ENCODE measurements at places on chromosomes 2 and 18.

GRCh38 chr2:142119347-142119746 lies 11.5 kb downstream of the LRP1B start:
- DNase-seq: no peak

- no peak for DNase-seq
Measured at GRCh38 chr18:62558015-62558663, 35.3 kb downstream of the ZCCHC2 start.

- no peak for DNase-seq
Measured at GRCh38 chr2:17515652-17516051, 2.6 kb downstream of the RAD51AP2 start.

DNA sequence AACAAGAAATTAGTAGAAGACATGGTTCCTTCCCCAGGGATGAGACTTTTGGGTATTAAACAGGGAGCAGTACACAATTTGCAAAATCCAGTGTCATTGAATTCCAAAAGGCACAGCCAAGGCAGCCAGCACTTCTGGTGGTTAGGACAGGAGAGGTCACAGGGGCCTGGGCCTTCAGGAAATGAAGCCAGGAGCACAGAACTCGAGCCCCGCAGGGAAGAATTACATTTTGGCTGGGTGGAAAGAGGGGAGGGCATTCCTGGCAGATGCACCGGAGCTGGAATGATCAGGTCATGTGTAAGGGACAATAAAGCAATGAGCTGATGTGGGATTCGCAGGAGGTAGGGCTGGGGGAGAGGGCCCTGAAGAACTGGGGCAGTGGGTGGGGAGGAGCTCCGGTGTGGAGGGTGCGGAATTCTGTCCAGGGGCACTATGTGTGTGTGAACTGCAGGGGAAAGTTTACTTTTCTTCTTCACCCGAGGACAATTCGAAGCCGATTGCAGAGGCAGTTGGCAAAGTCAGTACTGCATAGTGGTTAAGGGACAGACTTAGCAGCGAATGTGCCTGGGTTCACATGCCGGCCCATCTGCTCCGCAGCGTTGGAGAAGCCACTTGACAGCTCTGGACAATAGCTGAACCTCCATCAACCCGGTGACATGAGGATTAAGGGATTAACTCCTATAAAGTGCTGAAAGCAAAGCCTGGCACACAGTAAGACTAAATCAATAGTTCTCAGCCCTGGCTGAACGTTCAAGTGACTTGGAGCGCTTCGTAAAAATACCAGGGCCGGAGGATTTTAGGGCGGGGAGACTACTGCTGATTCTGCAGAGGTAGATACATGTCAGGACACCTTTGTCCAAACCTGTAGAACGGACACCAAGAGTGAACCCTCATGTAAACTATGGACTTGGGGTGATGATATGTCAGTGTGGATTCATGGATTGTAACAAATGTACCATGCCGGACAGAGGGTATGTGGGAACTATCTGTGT lies 36.4 kb downstream of the ALPK2 start:
- no peak for DNase-seq

DNA sequence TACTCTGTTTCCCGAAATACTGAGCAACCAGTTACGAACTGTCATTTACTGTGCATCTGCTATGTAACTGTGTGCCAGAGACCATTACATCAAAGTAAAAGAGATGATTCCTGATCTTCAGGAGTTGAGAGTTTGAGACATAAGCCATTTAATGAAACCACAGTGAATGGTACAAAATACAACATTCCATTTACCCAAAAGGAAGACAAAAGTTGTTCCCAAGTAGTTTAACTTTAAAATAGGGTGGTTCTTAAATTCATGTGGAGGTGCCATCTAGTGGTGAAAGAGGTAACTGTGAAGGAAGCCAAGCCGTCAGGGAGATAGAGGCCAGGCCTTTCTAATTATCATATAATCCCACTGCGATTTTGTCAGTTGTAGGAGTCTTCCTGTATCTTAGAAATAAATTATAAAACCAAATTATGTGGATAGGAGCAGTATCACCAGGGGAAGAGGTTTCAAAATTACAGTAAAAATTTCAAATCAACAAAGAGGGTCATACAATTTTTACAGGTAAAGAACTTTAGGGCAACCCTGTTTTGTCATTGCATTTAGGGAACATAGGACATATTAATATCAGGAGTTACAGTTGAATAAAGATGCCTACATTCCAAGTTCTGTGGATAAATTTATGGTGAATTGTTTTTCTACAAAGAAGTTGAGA lies 67.7 kb downstream of the EPAS1 start:
- no peak for DNase-seq

GRCh38 chr2:10354399-10354798 lies 51.7 kb downstream of the HPCAL1 start:
- no peak for DNase-seq

GRCh38 chr18:7663366-7664312 lies 96.5 kb downstream of the PTPRM start:
- DNase-seq: no peak

GRCh38 chr2:48532174-48532573 lies 2.2 kb downstream of the STON1 start:
- DNase-seq: no peak

- no peak for DNase-seq
Measured at GRCh38 chr2:84894131-84894586, 11.3 kb upstream of the TMSB10 start.

GRCh38 chr2:183389546-183390080 lies 265.4 kb downstream of the NUP35 start:
- no peak for DNase-seq

DNA sequence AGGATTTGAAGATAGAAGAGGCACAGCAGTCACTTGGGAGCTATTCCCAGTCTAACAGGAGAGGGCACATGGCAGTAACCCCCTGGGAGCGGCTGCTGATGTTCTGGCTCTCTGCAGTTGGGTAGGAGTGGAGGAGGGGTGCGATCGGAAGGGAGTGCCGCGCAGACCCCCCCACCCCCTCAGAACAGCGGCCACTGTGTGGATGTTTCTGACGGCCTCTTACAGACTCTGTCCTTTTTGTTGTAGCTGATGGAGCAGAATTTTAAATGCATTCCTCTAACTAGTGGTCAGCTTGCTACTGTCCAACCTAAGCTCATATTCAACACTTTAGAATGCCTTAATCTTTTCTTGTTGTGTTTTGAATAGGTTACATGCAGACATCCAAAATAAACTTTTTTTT lies 127.9 kb downstream of the AGAP1 start:
- DNase-seq: no peak

GRCh38 chr2:234628953-234629352 lies 132.1 kb upstream of the ARL4C start:
- DNase-seq: no peak

- no peak for DNase-seq
Measured at GRCh38 chr2:211329421-211329820, 773.0 kb downstream of the CPS1 start.

- DNase-seq: peak; percentile 37
Measured at GRCh38 chr2:191625016-191625415, 52.9 kb upstream of the NABP1 start.

GRCh38 chr2:199911877-199912161 lies 726 bp downstream of the C2orf69 start:
- no peak for DNase-seq

GRCh38 chr2:101802329-101802728 lies 104.8 kb downstream of the MAP4K4 start:
- no peak for DNase-seq

DNA sequence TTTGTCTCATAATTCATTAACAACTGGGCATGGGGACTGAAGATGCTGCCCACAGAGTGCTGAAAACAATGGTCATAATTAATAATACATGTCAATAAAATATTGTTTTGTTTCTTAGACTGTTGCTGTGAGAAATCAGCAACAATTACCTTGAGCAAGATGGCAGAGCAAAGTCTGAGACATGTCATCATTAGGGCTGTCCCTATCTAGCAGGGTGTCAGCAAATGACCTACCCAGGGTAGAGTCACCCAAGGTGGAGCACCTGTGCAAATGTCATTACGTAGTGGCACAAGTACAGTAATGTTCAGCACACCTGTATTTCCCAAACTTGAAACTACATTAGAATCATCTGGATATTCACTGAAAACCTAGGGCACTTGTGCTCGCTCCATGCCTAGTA lies 10.6 kb upstream of the IL36A start:
- DNase-seq: no peak

DNA sequence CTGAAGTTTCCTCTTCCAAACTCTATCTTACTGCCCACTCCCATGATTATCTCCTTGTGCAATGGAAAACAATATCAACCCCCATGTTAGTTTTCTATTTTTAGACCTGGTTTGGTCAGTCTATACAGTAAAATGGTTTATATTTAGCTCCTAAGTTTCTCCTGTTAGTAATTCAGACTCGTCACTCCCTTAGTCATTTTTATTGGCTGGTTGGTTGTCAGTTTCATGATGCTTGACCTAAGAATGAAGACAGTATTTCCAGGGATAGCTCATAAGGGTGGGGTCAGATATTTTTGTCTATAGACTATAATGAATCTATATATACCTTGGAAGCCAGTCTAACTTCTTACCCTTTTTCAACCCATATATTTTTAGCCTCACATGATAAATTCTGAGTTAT lies 61.4 kb upstream of the NEUROD1 start:
- DNase-seq: no peak

GRCh38 chr18:2723207-2723606 lies 67.7 kb downstream of the SMCHD1 start:
- no peak for DNase-seq

DNA sequence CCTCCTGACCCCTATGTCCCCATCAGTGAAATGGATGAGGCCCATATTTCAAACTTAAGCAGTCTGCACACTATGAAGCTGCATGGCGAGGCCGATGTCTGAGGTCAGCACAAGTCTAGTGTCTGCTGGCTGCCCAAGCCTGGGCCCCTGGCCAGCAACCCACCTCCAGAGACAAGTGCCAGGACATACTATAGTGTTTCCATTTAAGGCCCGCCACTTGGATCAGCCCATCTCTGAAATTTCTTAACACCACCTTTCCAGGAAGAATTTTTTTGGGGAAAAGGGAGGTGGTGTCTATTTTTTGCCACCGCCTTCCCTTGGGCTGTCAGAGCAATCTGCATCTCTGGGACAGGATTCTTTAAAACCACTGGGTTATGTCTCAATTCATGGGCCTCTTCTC lies 1.8 kb downstream of the ACVR1 start:
- DNase-seq: no peak

- DNase-seq: no peak
Measured at GRCh38 chr2:2012505-2012904, 268.2 kb upstream of the PXDN start.

DNA sequence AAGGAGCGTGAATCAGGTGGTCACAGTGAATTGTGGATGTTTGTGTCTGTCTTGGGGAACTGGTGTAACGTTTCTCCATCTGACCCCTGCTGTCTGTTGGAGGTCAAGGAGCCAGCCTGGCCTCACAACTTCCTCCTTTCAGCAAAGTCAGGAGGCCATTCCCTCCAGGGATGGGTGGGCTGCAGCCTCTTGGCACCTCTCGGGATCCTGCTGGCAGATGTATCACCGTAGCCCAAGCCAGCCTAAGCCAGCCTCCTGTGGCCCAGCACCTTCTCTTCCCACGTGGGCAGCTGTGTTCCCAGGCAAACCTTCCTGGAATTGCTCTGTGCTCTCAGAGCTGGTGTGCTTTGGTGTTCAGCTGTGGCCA lies 30.5 kb downstream of the HPCAL1 start:
- DNase-seq: no peak

DNA sequence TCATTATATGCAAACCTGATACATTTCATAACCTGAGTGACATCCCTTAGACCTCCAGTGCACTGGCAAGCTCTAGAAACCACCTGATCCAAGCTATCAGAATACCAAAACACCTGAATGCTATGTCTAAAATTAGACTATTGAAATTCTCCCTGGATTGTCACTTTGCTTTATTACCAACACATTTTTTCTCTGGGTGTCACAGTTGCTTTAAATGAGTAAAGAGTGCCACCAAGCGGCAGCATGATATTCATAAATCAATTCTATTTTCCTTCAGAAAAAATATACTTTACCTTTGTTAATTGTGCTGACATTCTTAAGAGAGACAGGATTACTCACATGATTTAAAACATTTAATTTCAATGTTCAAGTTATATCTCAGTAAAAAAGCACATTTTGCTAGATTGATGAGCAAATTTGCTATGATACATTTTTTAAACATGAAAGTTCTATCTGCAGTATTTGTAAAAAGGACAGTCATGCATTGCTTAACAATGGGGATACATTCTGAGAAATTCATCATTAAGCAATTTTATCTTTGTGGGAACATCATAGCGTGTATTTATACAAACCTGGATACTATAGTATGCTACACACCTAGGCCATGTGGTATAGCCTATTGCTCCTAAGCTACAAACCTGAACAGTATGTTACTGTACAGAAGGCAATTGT lies 338.4 kb upstream of the SLC39A10 start:
- no peak for DNase-seq

- DNase-seq: no peak
Measured at GRCh38 chr2:163157411-163157810, 318.8 kb upstream of the KCNH7 start.

DNA sequence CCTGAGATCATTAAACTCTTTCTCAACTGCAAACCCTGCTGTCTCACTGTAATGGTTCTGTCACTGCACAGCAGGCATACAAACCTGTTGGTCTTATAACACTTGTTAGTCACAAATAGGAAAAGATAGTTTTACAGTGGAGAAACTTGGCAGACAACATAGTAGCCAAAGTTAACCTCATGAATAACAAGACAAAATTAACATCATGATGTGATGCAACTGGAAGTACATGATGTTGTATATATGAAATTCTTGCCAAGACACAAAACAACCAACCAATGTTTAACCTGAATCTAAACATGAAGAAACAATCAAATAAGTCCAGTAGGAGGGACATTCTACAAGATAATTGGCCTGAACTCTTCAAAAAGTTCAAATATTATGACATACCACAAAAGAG lies 189.3 kb downstream of the RNF152 start:
- no peak for DNase-seq

Data from CD8-positive, alpha-beta memory T cell (primary cell).